Activated naive CD8-positive, alpha-beta T cell treated with anti-CD3 and anti-CD28 coated beads for 36 hours (primary cell): ENCODE measurements at places on chromosomes 4 and X. TPM values are rescaled to one million over a fixed set of nuclear protein-coding genes. Genes with fewer than 3 reads are reported as not detected.
A peak's percentile ranks its signal among the peaks of the same experiment; 100 is the strongest.

CXCL5 gene
- total RNA-seq = not detected

GLOD5 gene
- total RNA-seq = not detected

FGF16 gene
- 0.22 TPM for total RNA-seq

UGT8 gene
- total RNA-seq = 0.12 TPM

FBXO8 gene
- total RNA-seq = 17.4 TPM

PAK3 gene
- total RNA-seq = not detected

RAB9B gene
- total RNA-seq = 0.60 TPM

HGFAC gene
- not detected for total RNA-seq

LAS1L gene
- 79.8 TPM for total RNA-seq

GRCh38 chr4:163166041-163166579 lies 580 bp downstream of the NAF1 start:
- peaks cover 40% of the 10 kb centered on the region for H3K36me3 ChIP-seq
- peak; percentile 56 for DNase-seq
- peaks cover 34% of the 10 kb centered on the region for H3K4me1 ChIP-seq

DNA sequence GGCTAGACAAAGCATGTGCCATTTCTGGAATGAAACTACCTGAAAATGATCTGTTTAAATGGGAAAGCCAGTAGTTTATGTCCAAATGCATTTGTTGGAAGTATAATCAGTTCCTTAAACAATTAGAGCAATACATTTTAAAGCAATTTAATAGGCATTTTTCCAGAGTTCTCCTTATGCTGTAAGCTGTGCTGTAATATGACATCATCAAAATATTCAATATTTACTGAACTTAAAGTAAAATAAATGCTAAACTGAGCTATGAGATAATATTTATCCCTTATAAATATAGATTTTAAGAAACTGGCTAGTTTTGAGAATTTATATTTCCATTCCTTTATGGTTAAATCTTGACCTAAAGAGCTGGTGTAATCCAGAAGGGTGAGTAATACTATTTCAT lies 7.9 kb downstream of the SLC4A4 start:
- H3K36me3 ChIP-seq = no peaks in the 10 kb centered on the region
- H3K4me1 ChIP-seq = peaks cover 7% of the 10 kb centered on the region
- DNase-seq = no peak
- H3K27me3 ChIP-seq = no peaks in the 10 kb centered on the region

DNA sequence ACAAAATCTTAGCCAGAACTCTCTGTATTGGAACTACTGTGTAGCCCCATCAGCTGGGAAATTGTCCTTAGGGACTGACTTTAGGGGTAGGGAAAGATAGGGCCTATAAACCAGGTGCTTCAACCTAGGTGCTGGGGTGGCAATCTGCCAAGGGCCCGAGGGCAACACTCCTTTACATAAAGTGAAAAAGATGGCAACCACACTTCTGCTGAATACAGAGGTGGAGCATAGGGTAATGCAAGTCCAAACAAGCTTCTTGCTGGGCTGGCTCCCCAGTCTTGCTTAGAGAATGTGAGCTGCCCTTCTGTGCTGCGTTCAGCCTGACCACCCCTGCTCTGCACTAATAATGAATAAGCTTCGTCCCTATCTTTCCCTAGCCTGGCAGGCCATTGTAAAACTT lies 9.8 kb downstream of the ZBTB33 start:
- H3K36me3 ChIP-seq = peaks cover 5% of the 10 kb centered on the region
- DNase-seq = no peak
- H3K27me3 ChIP-seq = no peaks in the 10 kb centered on the region
- H3K4me1 ChIP-seq = peaks cover 6% of the 10 kb centered on the region

DNA sequence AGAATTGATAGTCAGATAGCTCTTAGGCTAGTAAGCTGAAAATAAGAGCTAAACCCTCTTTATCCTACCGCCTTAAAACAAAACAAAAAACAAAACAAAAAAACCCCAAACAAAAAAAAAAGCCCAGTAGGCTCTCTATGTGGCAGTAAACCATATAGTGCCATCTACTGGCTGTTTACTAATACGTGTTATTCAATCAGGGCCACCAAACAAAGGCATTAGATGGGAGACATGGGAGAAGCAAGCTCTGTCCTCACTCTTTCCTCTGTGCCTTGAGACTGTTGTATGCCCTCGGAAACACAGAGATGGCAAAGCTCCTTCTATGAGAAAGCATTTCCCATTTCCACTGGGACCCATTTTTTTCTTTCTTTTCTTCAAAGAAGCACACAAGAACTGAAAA lies 148.8 kb upstream of the MID1 start:
- no peaks in the 10 kb centered on the region for H3K4me1 ChIP-seq
- no peaks in the 10 kb centered on the region for H3K27me3 ChIP-seq
- H3K4me3 ChIP-seq = no peak overlapping the region

DNA sequence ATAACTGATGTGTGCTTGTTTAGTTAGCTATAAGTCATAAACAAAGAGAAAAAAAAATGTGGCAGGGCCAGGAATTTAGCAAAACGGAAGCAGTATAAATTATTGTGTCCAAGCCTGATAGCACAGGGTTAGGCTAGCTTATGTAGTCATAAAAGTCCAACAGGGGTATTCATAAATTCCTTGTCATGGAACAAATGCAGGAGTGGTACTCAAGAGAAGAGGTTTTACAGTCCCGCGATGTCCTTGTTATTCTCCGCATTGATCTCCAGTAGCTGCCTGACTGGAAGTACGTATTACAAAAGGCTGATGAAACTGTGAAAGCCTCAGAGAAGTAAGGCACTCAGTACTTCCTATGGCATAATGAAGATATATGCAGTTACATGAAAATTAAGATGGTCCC lies 336.9 kb upstream of the TRAM1L1 start:
- no peak overlapping the region for H3K27ac ChIP-seq
- H3K4me1 ChIP-seq = no peaks in the 10 kb centered on the region
- H3K27me3 ChIP-seq = no peaks in the 10 kb centered on the region
- no peak overlapping the region for H3K4me3 ChIP-seq
- no peaks in the 10 kb centered on the region for H3K36me3 ChIP-seq

GRCh38 chrX:71162981-71163380 lies 18.3 kb downstream of the NLGN3 start:
- DNase-seq = no peak
- no peaks in the 10 kb centered on the region for H3K27me3 ChIP-seq
- no peak overlapping the region for H3K27ac ChIP-seq
- peaks cover 6% of the 10 kb centered on the region for H3K4me1 ChIP-seq
- H3K4me3 ChIP-seq = no peak overlapping the region
- H3K36me3 ChIP-seq = peaks cover 4% of the 10 kb centered on the region

DNA sequence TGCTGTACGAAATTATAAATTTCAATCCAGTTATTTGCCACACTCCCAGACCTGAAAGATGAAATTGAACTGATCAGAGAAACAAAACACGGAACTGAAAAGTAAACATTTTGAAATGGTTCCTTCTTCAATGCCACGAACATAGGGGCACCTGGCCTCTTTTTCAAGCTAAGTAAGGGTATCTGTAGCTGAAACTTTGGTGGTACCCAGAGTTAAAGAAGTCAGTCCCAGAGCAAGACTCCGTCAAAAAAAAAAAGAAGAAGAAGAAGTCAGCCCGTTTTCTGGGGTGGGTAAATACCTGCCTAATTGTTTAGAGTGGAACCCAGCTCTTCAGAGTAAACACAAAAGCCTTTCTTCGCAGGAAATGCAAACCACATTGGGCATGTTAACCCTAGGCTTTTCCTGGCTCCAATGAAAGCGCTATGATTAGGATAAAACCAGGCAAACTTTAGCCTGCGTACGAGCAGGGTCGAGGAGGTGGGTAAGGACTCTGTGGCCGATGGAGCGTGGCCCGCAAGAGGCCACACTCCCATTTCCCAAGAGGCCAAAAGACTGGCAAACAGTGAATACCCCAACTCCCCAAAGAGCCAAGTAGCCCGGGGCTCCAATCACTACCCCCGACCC lies 1.3 kb downstream of the ANTXR2 start:
- H3K27me3 ChIP-seq = no peaks in the 10 kb centered on the region
- no peak for DNase-seq
- H3K27ac ChIP-seq = peak overlapping the region; percentile 80
- H3K4me3 ChIP-seq = peak overlapping the region; percentile 90
- peaks cover 14% of the 10 kb centered on the region for H3K36me3 ChIP-seq
- H3K4me1 ChIP-seq = peaks cover 61% of the 10 kb centered on the region

DNA sequence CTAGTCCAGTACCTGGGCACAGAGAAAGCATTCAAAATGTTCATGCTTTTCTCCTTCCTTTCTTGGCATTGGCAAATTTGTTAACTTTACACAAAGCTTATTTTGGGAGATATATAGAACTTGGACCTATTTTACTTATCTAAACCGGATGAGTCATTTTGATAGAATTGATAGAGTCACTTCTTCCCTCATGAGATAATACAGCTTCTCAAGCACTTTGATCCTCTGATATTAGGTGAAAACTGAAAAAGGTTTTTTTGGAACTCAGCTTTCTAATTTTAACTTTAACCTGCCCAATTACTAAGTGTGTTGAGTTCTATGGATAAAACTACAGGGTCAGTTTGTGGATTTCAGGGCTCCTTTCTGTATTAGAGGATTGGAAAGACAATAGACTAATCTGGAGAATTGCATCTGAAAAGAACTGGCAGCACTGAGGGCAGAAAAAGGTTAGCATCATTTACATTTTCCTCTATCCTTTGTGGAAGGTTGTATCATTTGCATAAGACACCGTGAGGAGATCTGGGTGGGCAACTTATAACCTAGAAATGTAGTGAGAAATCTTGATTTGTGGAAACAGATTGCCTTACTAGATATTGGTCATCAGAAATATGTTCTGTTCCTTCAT lies 2.4 kb downstream of the WDR44 start:
- H3K27ac ChIP-seq = peak overlapping the region; percentile 98
- H3K4me3 ChIP-seq = peak overlapping the region; percentile 97
- DNase-seq = no peak
- peaks cover 35% of the 10 kb centered on the region for H3K4me1 ChIP-seq

- DNase-seq = no peak
- no peaks in the 10 kb centered on the region for H3K27me3 ChIP-seq
- no peak overlapping the region for H3K27ac ChIP-seq
- H3K36me3 ChIP-seq = no peaks in the 10 kb centered on the region
- H3K4me3 ChIP-seq = no peak overlapping the region
- H3K4me1 ChIP-seq = no peaks in the 10 kb centered on the region
Observed at GRCh38 chr4:176654565-176655216, 138.0 kb downstream of the VEGFC start.

- H3K27ac ChIP-seq = no peak overlapping the region
- no peak for DNase-seq
- H3K36me3 ChIP-seq = no peaks in the 10 kb centered on the region
- peaks cover 8% of the 10 kb centered on the region for H3K27me3 ChIP-seq
- H3K4me3 ChIP-seq = no peak overlapping the region
- H3K4me1 ChIP-seq = no peaks in the 10 kb centered on the region
Observed at GRCh38 chr4:158541506-158541905, 19.8 kb downstream of the RXFP1 start.
